ENCODE measurements at places on chromosomes 1 and 21.

DNA sequence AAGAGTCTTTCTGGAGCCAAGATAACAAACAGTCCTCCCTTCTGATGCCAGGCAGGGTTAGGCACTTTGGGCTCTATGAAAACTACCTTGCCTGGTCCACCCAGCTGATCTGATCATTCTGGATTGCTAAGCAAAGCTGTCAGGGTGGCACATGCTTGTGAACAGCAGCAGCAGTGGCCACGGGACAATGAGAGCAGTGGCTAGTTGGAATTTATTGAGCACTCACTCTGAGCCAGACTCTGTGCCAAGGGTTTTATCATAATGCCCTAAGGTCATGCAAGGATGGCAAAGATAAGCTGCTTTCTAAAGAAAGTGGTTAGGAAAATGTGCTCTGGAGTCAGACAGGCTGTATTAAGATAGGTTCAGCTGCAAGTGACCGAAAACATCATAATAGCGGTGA is 390.4 kb upstream of the VAMP3 start:
- no peak for DNase-seq

- DNase-seq: no peak
These were observed 80.8 kb downstream of the S1PR1 start for GRCh38 chr1:101317590-101317989.

DNA sequence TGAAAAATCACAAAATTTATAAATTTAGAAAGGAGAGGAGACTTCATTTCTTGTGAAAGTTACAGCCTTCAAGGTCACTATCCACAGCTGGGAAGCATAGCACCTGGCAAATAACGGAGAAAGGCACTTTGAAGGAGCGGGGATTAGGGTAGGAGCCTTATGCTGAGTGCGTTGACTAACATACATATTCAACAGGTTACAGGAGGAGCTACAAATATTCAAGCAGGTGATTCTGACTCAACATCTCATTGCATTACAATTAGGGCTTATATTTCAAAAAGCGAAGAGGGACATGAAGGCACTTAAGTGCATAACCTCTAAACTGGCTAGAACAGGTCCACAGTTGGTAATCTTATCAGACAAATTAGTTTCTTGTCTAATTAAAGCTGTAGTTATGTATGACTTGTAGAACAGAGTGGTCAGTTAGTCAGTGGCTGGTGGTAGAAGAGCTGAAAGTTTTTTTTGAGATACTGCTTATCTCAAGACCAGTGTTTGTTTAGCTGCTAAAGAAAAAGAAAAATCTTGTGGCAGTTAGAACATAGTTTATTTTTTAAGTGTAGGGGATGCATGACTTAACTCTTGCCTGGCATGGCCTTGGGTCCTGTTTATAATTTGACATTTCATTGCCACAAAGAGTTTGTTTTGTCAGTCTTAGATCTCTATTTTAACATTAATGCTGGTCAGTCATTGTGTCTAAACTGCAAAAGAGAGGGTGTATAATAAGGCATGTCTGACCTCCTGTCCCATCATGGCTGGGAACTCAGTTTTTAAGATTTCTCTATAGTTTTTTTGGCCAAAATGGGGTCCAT is 311.5 kb downstream of the DUSP10 start:
- no peak for DNase-seq

GRCh38 chr1:161439280-161440232 is 65.7 kb upstream of the FCGR2A start:
- DNase-seq: no peak

- no peak for DNase-seq
These were observed 10.1 kb upstream of the UBE4B start for GRCh38 chr1:10022656-10023055.

GRCh38 chr1:235558621-235559169 is 54.4 kb upstream of the B3GALNT2 start:
- no peak for DNase-seq

DNA sequence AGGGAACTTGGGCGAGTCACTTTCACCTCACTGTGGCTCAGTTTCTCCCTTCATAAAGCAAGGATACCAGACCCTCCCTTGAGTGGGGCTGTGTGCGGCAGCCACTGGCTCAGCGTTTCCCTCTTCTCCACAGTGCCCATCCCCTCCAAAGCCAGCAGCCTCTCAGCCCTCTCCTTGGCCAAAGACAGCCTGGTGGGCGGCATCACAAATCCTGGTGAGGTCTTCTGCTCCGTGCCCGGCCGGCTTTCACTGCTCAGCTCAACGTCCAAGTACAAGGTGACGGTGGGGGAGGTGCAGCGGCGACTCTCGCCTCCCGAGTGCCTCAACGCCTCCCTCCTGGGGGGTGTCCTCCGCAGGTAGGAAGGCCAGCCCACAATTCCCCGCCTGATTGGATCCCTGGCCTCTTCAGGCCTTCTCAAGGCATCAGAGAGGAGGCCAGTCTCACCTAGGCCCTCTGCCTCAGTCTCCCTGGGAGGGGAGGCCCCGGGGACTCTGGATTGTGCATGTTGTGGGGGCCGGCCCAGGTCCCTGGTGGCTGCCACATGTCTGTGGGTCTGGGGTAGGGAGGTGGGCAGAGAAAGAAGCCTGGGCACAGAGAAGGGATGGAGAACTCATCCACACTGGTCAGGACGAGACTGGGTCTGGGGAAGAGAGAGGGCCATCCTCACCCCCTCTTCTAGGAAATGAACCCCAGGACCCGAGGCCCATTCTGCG is 15.2 kb downstream of the TFAP2E start:
- DNase-seq: no peak

DNA sequence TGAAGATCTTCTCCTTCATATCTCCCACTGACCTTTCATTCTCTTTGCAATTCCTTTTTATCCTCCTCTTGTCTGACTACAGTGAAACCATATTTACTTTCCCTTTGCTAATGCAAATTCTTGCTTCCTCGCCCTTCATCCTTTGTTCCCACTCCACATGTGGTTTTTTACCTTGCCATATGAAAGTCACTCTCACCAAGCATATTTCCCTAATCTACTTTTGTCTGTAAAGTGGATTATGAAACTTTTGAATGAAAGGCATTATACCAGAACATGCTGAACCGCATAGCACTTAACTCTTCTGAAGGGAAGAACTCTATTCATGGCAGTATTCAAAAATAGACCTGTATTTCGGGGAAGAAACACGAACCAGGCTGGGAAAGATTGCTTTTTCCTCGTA is 8.0 kb upstream of the TMPRSS15 start:
- DNase-seq: no peak

DNA sequence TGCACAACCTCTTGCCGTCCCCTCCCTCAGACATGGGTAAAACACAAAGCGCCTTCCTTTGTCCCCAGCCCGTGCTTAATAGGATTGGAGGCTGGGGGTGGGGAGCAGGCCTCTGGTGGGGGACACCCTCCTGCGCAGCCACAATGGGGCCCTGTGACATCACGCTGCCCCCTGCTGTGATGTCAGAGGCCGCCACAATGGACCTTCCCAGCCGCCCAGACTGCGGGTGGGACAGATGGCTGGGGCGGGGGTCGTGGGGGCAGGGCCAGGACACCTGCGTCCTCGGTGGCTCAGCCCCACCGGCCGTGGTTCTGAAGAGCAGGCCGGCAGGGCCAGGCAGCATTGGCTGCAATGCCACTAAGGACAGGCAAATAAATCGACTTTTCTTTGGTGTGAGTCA is 39.9 kb downstream of the EPHA2 start:
- no peak for DNase-seq

DNA sequence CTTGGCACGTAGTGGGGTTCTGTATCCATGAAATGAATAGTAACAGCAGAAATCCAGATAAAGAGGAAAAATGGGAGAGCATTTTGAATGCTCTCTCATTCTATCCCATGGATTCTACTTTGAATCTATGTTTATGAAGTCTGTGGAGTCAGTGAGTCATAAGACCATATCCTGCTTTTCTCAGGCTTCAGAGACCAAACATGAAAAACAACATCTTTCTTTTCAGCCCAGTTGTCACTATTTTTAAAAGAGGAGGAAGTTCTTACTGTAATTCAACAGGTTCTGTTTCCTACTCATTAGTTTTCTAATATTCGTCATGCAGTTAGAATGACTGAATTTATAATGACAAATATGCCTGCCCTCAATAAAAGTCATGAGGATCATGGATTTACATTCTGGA is 39.4 kb upstream of the CD55 start:
- DNase-seq: no peak

GRCh38 chr1:112247036-112247597 is 148.9 kb upstream of the CTTNBP2NL start:
- DNase-seq: no peak

GRCh38 chr1:160115545-160116282 is at the start of gene ATP1A2:
Gene ATP1A2, plus strand, starts transcription at chr1:160115759. Its CDS starts 103 bp downstream, at chr1:160115862.
- DNase-seq: no peak

GRCh38 chr21:42841156-42841915 is 38.0 kb downstream of the WDR4 start:
- no peak for DNase-seq

DNA sequence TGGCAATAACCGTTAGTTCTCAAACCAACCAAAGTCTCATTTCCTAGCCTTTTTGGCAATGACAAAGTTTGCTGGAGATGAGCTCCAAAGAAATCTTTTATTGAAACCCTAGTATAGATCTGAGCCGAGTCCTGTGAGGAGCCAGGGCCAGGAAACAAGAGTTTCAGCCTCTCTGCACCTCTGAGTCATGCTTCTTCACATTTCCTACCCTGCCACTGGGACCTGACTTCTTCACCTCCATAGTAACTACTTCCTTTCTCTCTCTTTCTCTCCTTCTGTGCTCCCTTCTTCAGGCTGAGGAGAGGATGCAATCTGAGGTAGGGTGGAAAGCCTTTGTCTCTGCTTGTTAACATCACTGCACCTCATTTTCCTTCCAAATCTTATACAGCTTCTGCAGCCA is 38.7 kb upstream of the IPO9 start:
- no peak for DNase-seq

GRCh38 chr21:21283810-21284209 is 285.6 kb downstream of the NCAM2 start:
- no peak for DNase-seq

- no peak for DNase-seq
These were observed 7.9 kb downstream of the SH3GLB1 start for GRCh38 chr1:86712088-86712860.

- no peak for DNase-seq
These were observed 7.4 kb downstream of the DOP1B start for GRCh38 chr21:36163750-36164741.

GRCh38 chr1:206036663-206037455 is 13.2 kb upstream of the CTSE start:
- DNase-seq: no peak

DNA sequence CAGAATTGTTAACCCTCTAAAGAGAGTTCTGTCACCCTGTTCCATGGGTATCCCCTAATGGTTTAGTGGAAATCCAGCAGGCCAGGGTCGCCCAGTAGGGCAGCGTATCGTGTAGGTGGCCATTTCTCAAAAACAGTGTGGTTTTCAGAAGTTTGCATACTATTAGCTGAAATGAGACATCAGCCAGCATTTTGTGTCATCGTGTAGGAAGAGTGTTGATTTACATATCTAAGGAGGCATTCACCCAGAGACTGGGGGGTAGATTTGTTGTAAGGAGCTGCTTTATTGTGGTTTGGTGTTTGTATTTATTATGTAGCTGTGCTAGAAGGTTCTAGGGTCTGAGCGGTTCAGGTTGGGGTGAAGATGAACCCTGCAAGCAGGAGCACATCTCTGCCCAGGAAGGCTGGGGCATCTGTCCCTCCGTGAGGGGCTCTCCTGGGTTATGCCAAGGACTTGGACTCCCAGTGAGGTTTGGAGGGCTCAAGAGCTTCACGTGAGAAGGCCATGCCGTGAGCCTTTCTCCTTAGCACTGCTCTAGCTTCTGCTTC is 174.4 kb downstream of the PGBD5 start:
- DNase-seq: no peak

- no peak for DNase-seq
These were observed 37.5 kb downstream of the PGM1 start for GRCh38 chr1:63630666-63631065.

GRCh38 chr1:29703596-29704370 is 467.5 kb downstream of the PTPRU start:
- no peak for DNase-seq

GRCh38 chr1:210236840-210237409 is 4.3 kb downstream of the SERTAD4 start:
- DNase-seq: no peak

GRCh38 chr21:41861987-41862386 is 17.2 kb downstream of the PRDM15 start:
- DNase-seq: no peak

- no peak for DNase-seq
These were observed 73.5 kb upstream of the PDC start for GRCh38 chr1:186534401-186534800.

DNA sequence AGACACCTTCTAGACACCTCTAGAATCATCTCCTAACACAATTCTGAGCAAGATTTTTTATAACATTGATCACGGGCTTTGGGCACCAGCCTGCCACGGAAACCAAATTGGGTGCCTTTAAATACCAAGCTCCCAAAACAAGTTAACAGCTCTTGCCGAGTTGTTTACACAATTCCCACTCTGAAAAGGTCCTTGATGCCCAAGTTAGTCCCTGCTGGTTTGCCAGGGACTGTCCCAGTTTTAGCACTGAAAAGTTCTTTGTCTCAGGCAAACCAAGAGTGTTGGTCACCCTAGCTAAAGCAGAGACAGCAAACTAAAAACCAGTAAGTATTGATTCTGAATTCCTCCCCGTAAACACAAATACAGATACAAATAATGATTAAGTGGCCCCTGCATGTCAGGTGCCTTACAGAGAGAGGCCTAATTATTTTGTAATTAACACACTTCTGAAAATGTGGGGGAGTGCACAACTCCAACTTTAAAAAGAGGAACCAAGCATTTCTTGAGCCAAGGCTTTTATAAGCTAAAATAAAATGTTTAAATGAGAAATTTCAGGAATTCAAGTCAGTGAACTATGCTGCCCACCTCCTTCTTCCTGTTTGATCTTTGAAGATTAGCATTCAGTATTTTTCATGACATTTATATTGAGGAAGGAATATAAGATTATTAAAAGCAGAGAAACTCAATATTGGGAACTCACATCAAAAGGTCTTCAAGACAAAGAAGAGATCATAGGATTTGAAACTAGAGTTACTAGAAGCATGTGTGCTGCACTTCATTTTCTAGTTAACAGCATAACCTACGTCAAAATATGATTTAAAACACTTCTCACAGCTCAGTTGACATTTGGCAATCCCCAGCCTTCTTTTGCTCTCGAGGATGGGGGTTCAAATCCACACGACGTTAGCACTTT is 9.0 kb upstream of the UBE2U start:
- DNase-seq: no peak

GRCh38 chr1:207286786-207287468 is 34.6 kb upstream of the CD55 start:
- no peak for DNase-seq

- DNase-seq: no peak
These were observed 153.8 kb downstream of the NTNG1 start for GRCh38 chr1:107294686-107295085.

Data from stimulated activated naive CD4-positive, alpha-beta T cell treated with Interleukin-2 at 50 U/mL for 16 hours (primary cell).